ENCODE measurements at places on chromosomes 2 and 18. TPM values are rescaled to one million over a fixed set of nuclear protein-coding genes. Genes with fewer than 3 reads are reported as not detected.

- H3K27me3 ChIP-seq, result peaks cover 6% of the 10 kb centered on the region
- no peak for DNase-seq
- H3K4me1 ChIP-seq, result no peaks in the 10 kb centered on the region
- H3K4me3 ChIP-seq, result no peak overlapping the region
- no peaks in the 10 kb centered on the region for H3K36me3 ChIP-seq
These were observed 113.7 kb upstream of the SPRED2 start for GRCh38 chr2:65545837-65546805.

GRCh38 chr18:38047820-38048219, 482.2 kb upstream of the CELF4 start:
- no peaks in the 10 kb centered on the region for H3K36me3 ChIP-seq
- DNase-seq, result no peak

- peaks cover 6% of the 10 kb centered on the region for H3K4me1 ChIP-seq
- H3K4me3 ChIP-seq, result no peak overlapping the region
- no peak for DNase-seq
These were observed 33.5 kb downstream of the DAPL1 start for GRCh38 chr2:158828378-158829164.

HOXD13 gene
- total RNA-seq, result not detected

METTL5 gene
- 56.1 TPM for total RNA-seq

COL3A1 gene
- 216 TPM for total RNA-seq
